ENCODE measurements at places on chromosomes 11 and 22.

DNA sequence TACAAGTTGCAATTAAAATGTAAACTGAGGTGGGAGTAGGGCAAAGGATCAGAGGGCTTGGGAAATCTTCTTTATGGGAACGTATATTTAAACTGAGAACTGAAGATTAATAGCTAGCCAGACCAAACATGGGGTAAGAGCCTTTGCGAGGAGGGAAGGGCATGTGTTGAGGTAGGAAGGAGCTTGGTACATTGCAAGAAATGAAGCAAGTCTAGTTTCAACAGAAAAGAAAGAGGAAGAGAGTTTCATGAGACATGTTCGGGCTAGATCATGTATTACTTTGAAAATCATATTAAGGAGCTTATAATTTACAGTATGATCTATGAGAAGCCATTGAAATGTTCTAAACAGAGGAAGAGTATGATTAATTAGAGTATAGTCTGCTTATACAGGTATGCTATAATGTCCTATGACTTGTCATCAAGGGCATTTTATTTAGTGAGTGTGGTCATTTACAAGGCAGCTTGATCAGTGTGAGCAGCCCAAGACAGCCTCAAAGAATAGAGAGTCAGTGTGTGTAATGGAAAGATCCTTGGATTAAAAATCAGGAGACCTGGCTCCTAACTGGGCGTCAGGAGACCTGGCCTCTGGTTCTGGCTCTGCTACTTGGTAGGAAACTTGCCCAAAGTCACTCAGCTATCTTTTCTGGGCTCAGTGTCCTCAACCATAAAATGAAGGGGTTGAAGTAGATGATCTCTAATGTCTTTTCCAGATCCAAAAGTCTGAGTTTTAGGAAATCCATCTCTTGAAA is 10.9 kb downstream of the GAS2 start:
- DNase-seq: no peak

DNA sequence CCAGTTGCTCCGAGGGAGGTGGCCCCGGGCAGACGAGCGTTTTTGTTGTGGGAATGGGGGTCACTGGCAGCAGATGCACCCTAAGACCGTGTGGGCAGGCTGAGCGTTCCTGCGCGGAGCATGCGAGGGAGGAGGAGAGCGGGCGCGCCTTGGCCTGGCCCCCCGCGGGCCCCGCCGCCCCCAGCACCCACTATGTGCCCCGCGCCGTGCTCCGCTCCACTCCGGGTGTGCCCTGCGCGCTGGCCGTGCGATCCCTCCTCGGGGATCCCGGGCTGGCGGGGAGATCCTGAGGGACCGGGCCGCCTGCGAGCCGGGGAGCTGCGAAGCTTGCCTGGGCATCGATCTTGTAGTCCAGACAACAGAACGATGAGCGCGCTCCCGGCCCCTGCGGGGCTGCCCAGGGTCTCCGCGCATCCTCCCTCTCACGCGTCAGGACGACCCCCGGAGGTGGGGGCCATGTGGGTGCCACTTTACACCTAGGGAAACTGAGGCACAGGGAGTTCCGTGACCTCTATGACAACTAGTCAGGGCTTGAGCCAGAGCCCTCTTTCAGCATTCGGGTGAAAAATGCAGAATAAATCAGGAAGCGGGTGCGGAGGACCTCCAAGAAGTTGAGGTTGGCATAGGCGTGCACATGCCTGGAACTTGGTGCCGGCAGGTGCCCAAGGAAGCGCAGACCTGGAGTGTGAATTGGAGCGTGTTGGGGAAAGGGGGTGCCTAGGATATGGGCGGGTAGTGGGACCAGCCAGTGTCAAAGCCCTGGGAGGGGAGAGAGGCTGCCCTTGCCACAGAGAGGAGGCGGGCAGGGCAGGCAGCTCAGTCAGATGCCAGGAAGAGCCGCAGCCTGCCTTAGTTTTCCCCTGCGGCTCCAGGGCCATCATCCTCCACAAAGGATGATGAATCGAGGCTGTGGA is 1.3 kb upstream of the KMT5B start:
- peak; percentile 3 for DNase-seq

DNA sequence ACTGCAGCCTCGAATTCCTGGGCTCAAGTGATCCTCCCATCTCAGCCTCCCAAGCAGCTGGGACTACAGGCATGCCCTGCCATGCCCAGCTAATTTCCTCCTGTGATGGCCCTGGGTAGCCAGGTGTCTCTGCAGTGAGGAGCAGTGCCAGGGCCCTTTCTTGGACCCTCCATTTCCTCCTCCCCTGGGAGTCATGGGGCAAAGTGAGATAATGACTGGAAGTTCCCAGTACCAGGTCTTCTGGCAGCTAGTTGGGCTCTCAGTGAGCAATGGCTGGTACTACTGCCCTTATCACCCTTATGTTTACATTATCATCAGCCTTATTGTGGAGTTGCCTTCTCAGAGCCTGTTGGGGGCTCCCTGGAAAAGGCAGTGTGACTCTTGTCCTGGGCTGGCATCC is 17.6 kb downstream of the DAGLA start:
- DNase-seq: no peak

- DNase-seq: no peak
Measured at GRCh38 chr22:48798281-48799226, 1029.1 kb downstream of the BRD1 start.

- DNase-seq: no peak
Measured at GRCh38 chr22:23806837-23807236, 20.1 kb downstream of the SMARCB1 start.

DNA sequence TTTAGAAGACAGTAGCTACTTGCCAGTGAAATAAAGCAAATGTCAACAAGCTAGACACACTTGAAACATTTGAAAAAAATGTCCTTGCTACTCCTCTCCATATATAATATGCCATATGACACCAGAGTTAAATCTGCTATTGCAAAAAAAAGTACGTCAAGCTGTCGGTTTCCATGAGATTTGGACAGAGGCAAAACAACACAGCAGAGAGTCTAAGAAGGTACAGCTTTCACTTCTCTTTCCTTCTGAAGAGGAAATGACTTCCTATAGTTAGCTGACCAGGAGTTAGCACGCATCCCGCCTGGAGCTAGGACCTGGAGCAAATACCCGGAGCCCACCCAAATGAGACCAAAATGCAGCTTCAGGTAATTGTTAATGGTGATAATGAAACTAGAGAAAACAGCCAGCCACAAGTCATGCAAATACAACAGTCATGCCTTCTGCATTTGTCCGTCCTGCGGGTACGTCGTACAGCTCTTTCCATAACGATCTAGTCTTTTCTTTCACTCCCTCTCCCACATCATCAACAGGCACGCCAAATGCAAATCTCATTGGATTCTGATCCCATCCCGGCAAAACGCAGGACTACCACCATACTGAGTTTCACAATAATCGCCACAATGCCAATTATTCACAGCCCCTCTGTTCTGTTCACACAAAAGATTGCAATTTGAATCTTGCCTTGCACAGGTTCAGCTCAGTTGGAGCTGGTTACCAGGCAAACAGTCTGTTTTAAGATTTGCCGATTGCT is 395.0 kb upstream of the CCDC90B start:
- DNase-seq: no peak

GRCh38 chr11:10514709-10515108 is 26.3 kb downstream of the RNF141 start:
- peak; percentile 45 for DNase-seq

DNA sequence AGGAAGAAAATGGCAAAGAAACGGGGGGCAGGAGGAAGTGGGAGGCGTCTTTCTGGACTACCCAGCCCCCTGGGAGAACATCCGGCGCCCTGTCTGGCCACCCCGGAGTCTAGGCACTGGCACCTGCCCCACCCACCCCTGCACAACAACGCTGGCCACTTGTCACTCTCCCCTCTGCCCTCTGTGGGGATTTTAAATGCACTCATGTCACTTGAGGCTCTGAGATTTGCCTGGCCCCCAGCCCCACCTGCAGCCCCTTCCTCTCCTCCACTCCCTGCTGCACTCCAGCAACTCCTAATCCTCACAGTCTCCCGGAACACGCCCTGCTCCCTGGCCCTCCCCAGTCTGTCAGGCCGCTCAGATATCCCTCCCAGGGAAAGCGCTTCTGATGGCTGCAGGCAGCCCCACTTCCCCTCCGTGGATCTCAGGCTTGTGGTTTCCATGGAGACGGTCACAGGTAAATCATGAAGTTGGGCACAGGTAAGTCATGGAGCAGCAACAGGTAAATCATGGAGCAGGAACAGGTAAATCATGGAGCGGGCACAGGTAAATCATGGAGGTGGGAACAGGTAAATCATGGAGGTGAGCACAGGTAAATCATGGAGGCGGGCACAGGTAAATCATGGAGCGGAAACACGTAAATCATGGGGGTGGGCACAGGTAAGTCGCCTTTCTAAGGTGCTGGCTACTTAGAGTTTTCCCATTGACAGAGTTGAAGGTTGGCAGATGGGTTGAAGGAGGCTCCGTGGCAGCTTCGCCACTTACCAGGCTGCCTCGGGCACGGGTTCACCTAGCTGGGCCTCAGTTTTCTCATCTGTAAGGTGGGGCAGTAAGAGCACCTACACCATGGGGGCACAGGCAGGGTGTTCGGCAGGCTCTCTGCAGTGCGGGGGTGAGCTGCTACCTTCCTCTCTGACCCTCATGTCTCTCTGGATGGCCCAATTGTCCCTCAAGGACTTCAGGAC is 79.0 kb upstream of the SHISAL1 start:
- no peak for DNase-seq

GRCh38 chr11:17762309-17762974 is 27.9 kb downstream of the KCNC1 start:
- no peak for DNase-seq

DNA sequence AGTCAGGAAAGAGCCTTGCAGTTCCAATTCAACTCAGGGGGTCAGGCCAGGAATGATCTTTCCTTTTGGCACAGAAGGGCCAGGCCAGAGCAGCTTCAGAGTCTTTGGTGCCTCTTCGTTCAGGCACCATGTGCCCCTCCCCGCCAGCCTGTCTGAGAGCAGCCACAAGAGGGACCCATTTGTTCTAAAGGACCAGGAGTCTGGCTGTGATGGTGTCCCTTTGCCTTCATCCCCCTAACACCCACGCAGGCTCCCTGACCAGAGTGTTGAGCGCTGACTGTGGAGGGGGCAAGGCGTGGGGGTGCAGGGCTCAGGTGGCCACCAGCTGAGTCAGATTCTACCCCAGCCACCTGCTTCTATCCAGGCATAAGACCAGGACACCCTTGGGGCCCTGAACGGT is 156.4 kb downstream of the TTC17 start:
- DNase-seq: no peak

GRCh38 chr11:70437111-70437784 is 38.9 kb downstream of the CTTN start:
- no peak for DNase-seq

GRCh38 chr22:47835726-47836125 is 1073.3 kb downstream of the TBC1D22A start:
- peak; percentile 45 for DNase-seq

DNA sequence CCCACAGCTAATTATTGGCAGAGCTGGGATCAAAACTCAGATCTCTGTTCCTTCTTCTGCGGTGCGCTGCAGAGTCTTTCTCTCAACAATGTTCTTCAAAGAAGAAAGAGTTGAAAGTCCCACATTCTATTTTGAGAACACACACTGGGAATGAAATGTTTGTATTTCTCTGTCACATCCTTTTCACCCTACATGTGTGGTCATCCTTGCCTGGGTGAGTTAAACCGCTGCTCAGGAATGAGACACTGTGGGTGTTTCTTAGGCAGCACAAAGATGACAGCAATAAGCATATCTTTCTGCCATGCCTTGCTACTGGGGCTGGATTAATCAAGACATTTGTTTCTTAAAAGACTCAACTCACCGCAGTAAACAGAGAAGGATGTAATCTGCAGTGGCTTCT is 222.6 kb downstream of the LARGE1 start:
- DNase-seq: peak; percentile 66

DNA sequence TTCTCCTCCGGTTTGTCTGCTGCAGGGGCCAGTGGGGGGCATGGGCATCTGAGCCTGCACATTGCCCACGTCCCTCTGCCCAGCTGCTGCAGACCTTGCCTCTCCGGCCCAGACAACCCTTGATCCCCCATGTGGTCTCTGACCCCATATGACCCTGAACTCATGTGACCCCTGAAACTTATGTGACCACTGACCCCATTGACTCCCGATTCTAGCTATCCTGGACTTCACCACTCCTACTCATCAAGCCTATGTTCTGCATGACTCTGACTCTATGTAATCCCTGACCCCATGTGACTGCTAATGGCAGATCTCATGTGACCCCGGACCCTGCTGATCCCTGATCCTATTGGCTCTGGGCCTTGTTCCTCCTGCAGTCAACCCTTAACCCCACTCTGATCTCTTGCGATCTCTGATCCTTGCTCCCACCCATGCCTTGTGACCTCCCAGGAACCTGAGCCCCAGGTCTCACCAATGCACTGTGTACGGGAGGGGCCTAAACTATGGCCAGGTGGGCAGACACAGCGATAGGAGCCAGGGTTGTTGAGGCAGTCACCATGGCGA is 5.7 kb downstream of the LTBP3 start:
- DNase-seq: no peak

GRCh38 chr22:24758164-24758799 is 16.2 kb downstream of the PIWIL3 start:
- DNase-seq: peak; percentile 25

DNA sequence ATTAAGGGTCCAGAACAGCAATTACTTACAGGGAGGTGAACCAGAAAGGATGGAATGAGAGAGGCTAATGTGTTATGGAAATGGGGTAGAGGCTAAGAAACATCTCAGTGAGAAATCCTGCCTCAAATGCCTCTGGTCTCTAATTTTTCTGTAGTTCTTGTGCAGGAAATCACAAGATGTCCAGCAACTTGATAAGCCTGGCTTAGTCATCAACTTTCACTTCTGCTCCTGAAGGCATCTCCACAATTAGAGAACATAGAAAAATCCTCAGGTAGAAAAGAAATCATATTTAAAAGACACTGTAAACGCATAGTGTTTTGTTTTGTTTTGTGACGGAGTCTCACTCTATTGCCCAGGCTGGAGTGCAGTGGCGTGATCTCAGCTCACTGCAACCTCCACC is 18.7 kb downstream of the MRGPRX4 start:
- DNase-seq: peak; percentile 6

DNA sequence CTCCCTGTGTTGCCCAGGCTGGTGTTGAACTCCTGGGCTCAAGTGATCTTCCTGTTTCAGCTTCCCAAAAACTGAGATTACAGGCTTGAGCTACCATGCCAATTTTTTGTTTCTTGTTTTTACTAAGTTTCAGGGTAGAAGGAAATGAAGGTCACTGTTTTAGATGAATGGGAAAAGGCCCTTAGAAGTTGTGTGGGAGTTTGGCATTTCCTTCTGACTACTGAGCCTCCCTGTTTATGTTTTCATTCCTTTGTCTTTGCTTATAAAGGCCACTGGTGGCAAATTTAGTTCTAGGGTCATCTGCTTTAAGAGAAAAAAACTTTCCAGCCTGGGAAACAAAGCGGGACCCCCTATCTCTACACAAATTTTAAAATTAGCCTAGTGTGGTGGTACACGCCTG is 22.1 kb downstream of the SRPRA start:
- peak; percentile 36 for DNase-seq

Measured in brain microvascular endothelial cell (primary cell).